ENCODE measurements at places on chromosomes 13 and 19.

- no peak for DNase-seq
Measured at GRCh38 chr19:40692212-40692551, 1.7 kb upstream of the NUMBL start.

GRCh38 chr19:45798995-45799517, 6.4 kb upstream of the DMWD start:
- DNase-seq: peak; percentile 18

DNA sequence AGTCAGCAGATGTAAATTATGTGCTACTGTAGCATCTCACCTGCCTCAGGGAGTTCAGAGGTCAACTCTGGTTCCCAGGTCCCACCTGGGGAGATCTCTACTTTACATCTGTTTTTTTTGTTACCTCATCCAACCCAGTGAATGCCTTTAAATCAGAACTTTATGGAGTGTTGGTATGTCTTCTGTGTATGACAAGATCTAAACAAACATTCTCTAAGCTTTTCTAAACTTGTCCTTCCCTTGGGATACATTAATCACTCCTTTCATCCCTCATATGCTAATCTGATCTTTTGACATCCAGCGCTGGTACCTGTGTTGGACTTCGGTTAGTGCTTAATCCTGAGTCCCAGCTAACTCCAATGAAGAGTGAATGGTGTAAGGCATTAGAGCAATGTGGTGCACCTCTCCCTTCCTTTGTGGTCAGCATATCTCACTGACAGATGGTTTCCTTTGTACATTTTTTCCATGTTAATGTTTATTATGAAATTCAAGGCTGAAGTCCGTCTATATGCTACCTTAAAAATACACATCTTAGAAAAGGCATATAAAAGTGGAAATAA, 213.4 kb downstream of the ABCC4 start:
- no peak for DNase-seq

- no peak for DNase-seq
Measured at GRCh38 chr13:84607261-84608013, 725.2 kb upstream of the SLITRK1 start.

DNA sequence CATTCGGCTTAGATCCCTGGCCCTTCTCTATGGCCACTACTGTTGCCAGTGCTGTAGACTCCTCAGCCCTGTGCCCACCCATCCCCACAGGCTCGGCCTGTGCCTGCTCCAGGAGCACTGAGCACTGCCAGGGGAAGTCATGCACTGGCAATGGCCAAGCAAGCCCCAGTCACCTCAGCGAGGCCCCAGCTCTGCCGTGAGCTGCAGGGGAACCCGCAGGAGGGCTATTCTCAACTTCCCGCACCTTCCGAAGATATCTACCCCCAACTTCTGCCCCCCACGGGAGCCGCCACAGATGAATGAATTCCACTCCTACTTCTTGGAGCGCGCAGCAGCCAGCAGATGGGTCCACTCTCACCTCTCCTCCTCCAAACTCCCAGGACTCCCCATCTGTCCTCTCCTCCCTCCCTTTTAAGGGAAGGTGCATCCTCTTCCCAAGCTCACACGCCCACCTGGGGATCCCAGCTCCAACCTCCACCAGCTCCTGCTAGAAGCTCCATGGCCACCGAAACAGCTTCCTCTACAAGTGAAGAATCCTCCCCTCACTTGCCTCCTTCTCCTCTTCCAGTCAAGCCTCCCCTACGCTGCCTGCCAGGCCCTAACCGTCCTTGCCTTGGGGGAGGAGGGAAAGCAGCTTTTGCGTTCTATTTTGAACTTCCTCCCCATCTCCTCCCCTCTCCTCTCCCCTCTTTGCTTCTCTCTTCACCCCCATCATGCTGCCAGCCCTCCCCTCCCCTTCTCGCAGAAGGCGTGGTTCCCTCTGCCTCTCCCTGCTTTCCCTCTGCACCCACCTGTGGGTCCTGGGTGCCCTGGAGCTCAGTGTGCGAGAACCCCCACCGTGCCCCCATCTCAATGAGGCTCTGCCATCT, 52.2 kb downstream of the PEPD start:
- no peak for DNase-seq

DNA sequence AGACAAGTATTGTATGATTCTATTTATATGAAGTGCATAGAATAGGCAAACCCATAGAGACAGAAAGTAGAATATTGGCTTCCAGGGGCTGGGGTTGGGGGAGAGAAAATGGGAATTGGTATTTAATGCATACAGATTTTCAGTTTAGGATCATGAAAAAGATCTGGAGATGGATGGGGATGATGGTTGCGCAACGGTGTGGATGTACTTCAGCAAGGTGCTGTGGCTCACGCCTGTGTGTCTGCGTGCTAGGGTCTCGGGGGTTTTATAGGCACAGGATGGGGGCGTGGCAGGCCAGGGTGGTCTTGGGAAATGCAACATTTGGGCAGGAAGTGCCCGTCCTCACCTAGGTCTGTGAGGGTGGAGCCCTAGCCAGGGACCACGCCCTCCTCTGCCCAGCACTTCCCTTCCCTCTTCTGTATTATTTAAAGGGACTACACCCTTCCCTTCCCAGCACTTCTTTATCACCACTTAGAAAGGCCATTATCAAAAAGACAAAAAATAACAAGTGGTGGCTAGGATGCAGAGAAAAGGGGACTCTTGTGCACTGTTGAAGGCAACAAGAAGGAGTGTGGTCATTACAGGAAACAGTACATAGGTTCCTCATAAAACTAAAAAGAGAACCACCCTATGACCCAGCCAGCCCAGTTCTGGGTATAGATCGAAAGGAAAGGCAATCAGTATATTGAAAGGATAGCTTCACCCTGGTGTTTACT, 29.0 kb downstream of the LILRB4 start:
- DNase-seq: no peak

DNA sequence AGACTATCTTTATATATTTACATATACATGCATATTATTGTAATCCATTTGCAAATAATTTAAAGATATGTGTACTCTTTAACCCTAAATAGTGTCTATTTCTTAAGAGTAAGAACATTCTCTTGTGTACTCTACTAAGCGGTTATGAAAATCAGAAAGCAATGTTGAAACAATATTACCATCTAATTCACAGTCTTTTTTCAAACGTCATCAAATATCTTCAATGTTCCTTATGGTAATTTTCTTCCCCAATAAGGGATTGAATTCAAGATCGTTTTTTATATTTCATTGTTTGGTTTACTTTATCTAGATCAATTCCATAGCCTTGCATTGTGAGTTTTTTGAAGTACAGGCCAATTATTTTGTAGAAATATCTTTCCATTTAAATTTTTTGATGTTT, 1647.4 kb upstream of the PRR20A start:
- no peak for DNase-seq

- no peak for DNase-seq
Measured at GRCh38 chr13:31346891-31347290, 147.1 kb downstream of the B3GLCT start.

DNA sequence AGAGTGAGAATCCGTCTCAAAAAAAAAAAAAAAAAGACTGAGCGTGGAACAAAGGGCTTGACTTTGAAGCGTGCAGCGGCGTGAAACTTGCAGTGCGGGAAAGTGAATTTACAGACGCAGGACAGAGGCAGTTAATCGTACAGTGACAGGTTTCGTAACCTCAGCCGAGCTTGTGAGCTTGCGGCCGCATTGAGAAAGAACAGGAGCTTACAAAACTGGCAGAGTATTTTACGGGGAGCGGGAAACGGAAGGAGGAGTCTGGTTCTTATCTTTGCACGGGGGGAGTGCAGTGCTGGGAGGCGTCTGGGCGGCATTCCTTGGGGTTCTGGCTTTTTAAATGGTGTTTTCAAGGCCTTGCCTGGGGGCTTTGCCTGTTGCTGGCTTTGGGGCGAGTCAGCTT, 6.0 kb upstream of the BSG start:
- no peak for DNase-seq

GRCh38 chr13:30030141-30030750, 179.8 kb upstream of the UBL3 start:
- no peak for DNase-seq

DNA sequence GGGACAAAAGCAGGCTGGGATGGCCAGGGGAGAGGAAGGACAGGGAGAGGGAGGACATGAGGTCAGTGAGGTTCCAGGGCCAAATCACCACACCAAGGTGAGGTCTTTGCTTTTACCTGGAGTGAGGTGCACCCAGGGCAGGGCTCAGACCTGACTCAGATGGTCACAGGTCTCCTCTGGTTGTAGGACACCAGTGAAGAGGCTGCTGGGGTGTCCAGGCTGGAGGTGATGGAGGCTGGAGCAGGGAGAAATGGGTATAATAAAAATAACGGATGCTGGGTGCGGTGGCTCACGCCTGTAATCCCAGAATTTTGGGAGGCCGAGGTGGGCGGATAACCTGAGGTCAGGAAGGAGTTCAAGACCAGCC, 6.9 kb downstream of the GRAMD1A start:
- DNase-seq: no peak

DNA sequence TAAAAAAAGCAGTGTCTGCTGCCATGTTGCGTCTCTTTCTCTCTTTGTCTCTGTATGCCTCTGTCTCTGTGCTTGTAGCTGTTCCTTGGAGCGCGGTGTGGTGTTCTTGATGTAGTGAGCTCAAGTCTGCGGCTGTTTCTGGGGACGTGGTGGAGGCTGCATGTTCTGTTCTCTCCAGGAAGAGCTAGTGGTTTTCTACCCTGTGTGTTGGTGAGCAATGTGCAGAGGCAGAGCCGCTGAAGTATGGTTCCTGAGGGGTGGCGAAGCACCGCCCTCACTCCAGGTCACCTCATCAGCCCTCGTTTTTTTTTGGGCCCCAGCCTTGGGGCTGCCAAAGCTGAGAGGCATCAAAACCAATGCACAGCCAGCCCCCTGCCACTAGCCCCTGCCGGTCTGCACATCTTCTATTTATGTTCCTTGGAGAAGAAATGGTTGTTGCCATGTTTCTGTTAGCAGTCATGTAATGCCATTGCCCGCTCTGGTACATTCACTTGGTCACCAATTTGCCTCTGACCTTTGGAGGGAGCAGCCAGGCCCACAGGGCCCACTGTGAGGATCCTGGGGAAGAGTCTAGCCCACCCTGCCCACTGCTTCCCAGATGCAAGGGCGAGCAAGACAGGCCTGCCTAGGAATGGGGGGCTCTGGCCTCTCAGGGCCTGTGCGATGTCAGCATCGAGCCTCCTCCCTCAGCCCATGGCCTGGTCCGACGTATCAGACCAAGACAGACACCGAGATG, 7.2 kb downstream of the HNRNPL start:
- no peak for DNase-seq

DNA sequence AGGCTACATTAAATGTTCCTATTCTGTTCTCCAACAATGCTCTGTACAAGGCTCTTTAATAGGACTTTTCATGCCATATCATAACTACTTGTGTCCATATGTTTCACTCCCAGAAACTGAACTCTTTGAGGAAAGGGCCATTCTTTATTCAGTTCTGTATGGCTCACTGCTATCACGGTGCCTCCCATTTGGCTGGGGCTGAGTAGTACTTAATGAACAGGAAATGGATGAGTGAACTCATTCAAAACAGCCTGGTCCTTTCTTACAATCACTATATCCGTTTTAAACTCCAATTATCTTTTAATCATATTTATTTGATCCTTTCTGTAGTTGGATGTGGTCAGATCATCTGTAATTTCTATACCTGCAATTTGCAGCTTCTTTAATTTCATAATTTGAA, 410.6 kb downstream of the TBC1D4 start:
- DNase-seq: no peak

DNA sequence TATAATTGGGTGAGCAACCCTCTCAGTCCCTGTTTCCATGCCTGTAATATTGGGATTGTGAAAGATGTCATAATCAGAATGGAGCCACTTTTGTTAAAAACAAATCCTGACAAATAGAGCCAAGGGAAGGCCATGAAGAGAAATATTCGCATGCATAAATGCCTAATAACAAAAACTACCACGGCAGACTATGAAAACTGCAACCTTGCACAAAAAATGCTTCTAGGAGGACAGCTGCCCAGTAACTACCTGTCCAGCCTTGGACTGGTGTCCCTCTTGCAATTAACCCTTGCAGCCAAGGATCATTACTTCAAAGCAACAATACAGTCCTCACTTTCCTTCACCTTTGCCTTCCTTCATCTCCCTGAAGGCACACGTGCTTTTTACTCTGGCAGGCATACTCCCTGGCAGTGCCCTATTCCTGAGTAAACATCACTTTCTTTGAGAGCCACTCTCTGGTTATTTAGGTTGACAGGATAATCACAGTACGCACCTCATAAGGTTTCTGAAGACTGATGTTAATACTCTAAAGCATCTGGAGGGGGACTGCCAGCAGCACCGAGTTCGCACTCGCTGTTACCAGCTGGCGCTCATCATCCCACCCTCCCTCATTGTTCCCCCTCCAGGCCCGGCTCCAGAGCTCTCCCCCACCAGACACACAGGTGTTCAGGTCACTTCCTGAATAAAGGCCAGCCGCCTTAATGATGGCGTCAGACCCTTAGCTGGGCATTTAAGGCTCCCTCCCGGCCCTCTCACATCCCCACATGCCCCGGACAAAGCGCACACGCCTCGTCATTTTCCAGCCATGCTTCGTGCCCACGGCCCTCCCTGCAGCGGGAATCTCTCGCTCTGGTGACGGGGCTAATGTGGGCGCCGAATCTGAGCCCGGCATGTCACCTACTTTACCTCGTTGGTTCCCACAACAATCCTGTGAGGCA, 57.3 kb downstream of the CDADC1 start:
- no peak for DNase-seq

DNA sequence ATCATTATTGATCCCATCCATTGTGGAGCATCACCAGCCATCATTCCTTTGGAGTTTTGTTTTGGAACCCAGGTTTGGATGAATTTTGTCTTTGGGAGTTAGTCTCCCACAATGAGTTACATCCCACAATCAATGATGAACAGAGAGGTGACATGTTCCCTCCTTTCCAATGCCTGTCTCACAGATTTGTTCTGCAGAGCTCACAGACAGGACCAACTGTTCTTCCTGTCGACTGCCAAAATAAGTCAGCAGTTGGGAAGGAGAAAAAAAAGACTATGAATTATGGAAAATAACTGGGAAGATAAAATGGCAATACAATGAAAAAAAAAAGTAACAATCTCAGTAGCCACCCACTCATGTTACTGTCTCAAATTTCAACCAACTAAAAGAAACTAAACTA, 489.1 kb downstream of the MYO16 start:
- DNase-seq: no peak

DNA sequence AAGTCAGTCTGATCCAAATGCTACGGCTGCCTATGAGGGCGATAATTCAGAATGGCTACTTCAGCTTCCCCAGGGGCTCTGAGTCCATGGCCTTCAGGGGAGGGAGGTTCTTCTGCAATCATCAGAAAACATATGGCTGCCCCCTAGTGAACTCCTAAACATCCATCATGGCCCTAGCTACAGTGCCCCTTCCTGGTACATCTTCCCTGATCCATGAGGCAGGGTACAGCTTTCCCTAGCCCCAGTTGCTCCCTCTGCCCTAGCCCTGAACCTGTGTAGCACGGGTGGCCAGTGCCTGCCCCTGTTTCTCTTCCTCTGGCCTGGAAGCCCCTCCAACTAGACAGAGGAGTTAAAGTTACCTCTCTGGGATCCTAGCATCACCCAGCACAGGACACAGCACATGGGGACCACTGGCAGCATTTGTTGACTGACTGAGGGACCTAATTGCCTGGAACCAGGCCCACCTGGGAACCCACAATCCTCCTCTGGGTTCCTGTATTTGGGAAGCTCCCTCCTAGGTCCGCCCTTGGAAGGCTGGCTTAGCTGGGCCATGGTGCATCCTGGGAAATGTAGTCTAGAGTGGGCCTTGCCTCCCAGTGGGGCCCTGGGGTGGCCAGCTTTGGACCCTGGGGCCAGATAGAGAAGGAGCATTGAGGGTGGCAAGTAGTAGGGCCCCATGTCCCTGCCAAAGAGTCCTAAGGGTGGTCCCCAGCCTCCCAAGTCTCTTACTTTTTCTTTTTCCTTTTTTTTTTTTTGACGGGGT, 17.7 kb upstream of the SEMA6B start:
- no peak for DNase-seq
